ENCODE measurements at places on chromosomes 7 and 10.

- no peak for DNase-seq
These were observed 9.5 kb downstream of the ACTR1A start for GRCh38 chr10:102492983-102493382.

DNA sequence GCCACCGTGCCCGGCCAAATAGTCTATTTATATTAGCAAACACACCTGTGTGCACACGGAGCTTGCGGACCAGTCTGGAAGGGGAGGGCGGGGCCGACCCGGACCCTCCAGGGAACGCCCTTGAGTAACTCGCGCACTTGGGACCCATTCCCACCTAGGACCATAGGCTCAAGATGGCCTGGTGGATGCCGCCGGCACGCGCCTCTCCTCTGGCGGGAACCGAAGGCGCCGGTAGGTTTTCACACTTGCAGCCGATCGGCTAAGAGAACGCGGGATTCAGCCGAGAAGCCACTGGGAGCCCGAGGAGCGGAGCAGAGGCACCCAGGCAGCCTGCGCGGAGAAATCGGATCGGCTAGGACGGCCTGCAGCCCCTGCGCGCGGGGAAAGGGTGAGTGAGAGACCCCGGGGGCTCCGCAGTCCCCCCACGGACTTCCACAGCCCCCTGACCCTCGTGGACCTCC lies 18.9 kb downstream of the IFT22 start:
- DNase-seq = no peak

DNA sequence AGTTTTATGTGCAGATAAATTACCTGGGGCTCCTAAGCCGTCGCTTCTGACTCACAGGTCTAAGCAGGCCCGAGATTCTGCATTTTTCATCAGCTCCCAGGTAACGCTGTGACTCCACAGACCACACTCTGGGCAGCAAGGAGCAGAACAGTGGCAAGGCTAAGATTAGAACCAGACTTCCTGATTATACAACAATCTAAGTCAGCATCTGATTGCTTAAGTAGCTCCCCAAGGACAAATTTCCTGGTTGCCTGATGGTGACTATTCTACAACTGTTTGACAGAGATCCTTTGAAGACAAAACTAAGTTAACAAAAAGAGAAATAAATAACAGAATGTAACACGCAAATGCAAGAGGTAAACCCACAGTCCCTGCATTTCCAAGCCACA lies 69.0 kb downstream of the CREB3L2 start:
- no peak for DNase-seq

- no peak for DNase-seq
These were observed 190.4 kb downstream of the PTPRN2 start for GRCh38 chr7:158396982-158397862.

DNA sequence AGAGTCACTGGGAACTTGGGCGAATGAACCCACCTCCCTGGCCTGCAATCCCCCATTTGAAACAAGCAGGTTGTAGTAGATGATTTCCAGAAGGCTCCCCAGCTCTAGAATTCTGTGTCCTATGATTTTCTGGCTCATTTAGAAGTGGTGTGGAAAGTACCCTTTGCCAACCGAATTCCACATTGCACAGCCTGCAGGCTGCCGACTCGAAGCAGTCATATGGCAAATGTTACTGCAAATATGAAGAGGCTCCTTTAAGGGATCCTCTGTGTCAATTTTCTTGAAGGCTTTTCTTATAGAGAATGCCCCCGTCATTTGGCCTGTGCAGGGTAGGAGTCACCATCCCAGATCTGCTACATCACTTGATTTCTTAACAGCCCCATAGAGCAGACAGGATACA lies 5.6 kb downstream of the PODXL start:
- DNase-seq = no peak

GRCh38 chr7:121397361-121397760 lies 1.3 kb upstream of the FAM3C start:
- no peak for DNase-seq

GRCh38 chr10:99369126-99369525 lies 40.0 kb downstream of the CNNM1 start:
- no peak for DNase-seq

- DNase-seq = no peak
These were observed 398.2 kb upstream of the NFE2L3 start for GRCh38 chr7:25753837-25754236.

Measured in esophagus squamous epithelium (tissue), 5 donors.